ENCODE measurements at places on chromosomes 7 and 10.

- DNase-seq = no peak
Measured at GRCh38 chr10:35961501-35961900, 319.4 kb upstream of the FZD8 start.

DNA sequence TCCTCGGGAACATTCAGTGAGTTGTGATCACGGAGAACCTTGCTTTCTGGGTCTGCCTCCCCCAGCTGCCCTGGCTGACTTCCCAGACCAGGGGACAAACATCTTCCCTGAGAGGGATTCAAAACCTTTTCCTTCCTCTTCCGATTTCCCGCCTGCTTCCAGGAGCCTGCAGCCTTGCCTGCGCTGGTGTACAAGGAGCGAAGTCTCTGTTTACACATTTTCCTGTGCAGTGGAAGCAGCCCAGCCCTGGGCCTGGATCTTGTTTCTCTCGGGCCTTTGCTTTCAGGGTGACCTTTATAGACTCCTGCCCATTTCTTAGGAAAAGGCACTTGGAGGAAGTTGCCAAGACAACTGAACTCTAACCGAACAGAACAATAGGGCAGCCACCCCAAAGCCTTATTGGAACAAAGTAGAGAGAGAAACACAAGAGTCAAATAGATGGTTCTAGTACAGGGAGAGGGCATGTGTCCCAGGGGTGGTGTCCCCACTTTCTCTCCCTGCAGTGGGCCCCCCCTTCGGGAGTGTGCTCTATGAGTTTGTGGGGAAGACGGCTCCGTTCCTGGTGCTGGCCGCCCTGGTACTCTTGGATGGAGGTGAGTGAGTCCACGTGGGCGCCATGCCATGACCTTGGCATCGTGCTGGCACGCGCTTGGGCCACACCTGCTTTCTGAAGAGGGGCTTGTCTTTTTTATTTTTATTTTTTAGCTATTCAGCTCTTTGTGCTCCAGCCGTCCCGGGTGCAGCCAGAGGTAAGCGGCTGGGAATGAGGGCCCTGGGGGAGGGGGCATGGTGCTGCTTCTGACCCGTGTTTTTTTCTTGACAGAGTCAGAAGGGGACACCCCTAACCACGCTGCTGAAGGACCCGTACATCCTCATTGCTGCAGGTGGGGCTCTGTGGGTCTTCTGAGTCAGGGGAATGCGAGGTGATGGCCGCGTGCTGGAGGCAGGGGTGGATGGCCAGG is 14.1 kb downstream of the SLC18A2 start:
- no peak for DNase-seq

DNA sequence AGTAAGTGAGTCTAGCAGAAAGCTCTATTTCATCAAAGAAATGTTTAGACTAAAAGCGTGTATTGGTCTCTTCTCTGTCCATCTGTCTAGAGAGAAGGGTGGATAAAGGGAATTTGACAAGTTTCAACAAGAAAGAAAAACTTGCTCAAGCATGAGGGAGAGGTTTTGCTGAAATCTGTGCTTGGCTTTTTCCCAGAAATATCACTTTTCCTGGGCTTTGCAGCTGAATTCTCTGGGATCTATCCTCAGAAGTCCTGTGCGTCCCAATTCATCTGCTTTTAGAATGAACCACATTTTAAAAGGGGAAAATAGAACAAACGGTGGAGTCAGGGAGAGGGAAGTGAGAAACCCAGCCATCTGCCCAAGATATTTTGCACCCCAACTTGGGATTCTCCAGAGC is 59.6 kb upstream of the CELF2 start:
- no peak for DNase-seq

GRCh38 chr7:71793251-71793650 is 618.9 kb downstream of the CALN1 start:
- DNase-seq = no peak

GRCh38 chr7:7968544-7969305 is at the start of gene GLCCI1:
Gene GLCCI1, plus strand, starts transcription at chr7:7968796. Its CDS starts 555 bp downstream, at chr7:7969351.
- DNase-seq = peak; percentile 99

DNA sequence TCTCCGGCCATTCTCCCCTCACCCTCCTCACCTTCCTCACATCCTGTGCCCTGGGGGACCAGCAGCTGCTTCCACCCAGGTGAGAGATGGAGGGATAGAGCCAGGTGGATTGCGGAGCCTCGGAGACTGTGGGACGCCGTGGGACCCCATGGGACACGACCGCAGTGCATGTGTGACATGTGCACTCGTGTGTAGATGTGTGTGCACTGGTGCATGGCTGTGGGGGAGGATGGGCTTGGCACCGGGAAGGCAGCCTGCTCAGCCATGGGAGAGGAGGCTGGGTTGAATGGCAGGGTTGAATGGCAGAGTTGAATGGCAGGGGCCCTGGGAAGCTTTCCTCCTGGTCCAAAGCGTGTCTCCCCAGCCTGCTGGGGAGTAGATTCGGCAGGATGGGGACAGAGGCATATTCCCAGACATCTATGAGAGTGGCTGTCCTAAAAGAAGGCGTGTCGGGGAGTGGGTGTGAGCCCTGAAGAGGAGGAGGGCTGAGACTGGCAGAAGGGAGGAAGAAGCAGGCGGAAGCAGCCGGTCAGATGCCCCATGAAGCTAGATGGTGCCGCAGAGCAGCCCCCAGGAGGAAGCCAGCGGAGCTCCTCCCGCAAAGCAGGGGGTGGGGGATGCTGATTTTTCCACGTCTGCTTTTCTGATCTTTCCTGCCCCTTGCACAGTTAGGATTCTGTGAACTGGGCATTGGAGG is 815 bp downstream of the GIMAP8 start:
- DNase-seq = peak; percentile 41

DNA sequence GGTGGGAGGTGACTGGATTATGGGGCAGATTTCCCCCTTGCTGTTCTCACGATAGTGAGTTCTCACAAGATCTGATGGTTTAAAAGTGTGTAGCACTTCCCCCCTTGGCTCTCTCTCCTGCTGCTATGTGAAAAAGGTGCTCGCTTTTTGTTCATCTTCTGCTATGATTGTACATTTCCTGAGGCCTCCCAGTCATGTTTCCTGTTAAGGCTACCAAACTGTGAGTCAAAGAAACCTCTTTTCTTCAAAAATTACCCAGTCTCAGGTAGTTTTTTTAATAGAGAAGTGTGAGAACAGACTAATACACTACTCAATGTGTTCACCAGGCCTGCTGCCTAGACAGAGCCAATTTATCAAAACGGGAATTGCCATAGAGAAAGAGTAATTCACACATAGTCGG is 49.7 kb downstream of the SDHAF3 start:
- no peak for DNase-seq

- DNase-seq = no peak
Measured at GRCh38 chr7:124781907-124782734, 16.5 kb upstream of the GPR37 start.

- DNase-seq = no peak
Measured at GRCh38 chr7:77226357-77226839, 26.8 kb upstream of the FGL2 start.

DNA sequence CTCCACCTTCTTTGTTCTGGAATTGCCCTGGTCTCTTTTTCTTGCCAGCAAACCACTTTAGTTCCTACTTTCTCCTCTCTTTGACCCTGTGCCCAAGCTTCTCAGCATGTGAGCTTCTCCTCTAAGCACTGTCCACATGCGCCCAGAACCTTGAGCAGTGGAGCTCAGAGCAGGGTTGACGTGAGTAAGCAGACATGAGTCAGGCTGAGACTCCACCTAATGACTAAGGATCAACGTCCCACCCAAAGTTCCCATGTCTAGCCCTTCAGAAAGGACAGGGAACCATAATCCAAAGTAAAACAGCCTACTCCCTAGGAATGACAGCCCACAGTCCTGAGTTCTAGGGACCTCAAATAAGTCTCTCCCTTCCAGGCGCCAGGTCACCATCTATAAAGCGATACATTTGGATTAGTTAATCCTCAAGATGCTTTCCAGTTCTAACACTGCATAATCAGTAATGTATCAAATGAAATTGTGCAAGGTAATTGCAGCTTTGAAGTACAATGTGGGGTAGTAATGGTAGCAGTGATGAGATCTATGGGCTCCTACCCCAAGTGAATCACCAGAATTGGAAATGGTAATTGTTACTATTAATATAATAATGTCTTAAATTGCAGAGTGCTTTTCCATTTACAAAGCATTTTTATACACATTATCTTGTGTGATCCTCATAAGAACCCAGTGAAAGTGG is 44.5 kb downstream of the KCNMA1 start:
- DNase-seq = no peak

DNA sequence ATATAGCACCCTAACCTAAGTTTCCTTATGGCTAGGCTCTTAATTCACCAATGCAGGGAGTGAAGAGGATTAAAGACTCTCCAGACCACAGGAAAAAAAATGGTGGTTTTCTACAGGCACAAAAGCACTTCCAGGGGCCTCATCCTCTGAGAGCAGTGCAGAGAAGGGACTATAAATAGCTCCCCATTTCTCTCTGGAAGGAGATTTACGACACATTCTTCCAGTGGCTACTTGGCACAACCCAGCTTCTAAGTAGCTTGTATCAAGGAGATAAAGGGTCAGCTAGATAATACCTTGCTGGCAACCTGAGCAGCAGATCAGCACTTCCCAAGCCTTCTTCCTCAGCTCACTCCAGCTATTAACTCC is 73.5 kb downstream of the CRPPA start:
- DNase-seq = peak; percentile 38

- DNase-seq = no peak
Measured at GRCh38 chr10:58444321-58444720, 59.1 kb downstream of the TFAM start.

DNA sequence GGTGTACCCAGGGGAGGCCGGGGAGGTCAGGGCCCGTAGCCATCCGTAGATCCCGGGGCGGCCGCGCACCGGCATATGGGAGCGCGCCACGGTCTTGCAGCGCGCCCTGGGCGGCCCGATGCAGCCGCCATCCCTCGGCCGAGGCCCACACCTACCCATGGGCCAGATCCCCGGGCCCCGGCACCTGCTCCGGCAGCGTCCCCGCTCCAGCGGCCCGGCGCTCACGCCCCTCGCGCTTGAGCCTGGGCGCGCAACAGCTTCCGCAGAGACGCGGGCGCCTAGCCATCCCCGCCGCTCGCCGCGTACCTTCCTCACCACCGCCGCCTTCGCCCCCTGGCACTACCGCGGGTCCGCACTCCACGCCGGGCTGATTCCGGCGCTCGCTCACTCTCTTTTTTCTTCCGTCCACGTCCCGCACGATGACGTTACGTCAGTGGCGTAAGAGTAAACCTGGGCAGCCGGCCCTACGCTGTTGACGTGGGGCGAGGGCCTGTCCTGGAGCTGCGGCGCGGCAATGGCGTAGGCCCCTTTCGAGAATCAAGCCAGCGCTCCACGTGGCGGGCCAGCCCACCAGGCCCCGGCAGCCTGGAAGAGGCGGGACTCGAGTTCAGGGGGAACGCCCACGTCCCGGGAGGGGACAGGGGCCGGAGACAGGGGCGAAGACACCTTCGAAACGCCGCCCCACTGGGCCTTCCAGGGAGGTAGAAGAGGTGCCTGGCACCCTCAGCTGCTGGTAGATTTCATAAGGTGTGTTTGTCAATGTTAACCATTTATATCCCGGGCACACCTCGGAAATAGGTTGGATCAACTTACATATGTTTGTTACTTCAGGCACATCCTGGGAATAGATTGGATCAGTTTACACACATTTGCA is at the start of gene ALDH18A1:
ALDH18A1 (minus strand) TSS at position 421 of the 874 bp plus-strand sequence. CDS start 3,334 bp downstream, outside the sequence.
- peak; percentile 97 for DNase-seq

DNA sequence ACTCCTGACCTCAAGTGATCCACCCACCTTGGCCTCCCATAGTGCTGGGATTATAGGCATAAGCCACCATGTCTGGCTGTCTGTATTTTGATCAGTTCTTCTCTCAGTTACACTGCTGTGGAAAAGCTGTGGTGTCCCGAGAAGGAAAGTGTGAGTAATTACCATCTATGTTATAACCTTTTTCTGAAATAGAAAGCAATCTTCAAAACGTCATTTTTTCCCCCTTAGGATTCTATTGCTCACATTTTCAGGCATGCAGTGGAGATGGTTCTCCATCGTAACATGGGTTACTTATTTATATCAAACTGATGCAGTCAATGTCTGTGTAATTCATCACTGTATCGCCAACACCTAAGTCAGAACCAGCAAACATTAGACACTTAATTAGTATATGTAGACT is 103.5 kb upstream of the FAM3C start:
- DNase-seq = no peak

GRCh38 chr10:77925410-77925794 is 1.2 kb downstream of the DLG5 start:
- no peak for DNase-seq

DNA sequence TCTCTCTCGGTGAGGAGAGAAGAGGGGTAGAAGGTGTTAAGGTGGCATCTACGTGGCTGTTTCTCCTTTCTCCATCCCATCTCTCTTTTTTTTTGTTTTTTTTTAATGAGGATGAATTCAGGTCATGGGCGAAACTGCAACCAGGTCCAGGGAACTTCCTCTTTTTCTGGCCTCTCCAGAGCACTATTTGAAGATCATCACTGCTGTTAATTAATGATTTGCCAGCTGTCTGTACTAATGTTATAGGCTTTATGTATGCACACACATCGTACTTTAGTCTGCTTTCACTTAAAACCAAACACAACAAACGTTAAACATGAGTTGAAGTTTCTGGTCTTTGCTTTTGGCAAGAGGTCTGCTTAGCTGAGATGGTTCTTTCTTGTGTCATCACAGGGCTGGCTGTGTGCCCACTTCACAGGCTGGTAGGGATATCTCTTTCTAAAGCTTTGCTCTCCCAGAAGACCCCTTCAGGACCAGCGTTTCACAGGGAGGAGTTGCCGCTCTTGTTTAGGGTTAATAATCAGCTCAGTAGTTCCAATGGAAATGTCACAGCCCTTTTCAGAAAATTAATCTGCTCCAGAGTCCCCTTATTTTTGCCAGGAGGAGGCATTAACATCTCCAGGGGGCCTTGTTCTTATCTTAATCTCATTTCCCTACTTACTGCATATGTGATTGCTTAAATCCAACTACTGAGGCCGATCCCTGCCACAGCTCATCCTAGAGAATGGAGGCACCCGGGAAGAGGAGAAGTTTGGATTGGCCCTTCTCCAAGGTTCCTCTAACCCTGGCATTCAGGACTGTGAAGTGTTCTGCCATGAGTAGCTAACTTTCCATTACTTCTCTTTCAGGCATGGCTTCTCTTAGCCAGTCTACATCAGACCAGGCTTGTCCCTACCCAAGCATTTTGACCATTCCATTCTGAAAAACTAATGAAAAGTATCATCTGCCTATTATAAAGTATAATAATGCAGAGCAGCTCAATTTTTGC is 273.9 kb upstream of the NFE2L3 start:
- no peak for DNase-seq

- DNase-seq = peak; percentile 77
Measured at GRCh38 chr10:125158601-125159485, 1.5 kb downstream of the CTBP2 start.

DNA sequence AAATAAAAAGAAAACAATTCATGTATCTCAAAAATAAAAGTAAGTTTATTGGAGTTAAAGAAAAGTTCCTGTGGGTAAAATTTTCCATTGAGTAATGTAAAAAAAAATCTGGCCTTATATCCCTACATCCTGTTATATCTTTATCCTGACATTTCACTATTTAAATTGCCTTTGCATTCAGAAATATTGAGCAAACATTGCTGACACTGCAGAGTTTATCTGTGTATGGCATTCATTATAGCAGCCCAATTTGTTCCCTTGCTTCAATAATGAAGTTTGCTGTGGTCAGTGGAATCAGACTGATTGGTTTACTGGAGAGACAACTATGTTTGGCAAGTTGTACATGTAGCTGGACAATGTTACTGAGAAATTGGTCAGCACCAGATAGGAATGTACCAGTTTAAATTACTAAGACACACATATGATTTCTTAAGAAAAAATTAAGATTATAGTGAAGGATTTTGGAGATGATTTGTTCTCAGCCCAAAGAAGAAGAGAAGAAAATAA is 271.7 kb downstream of the ANKRD7 start:
- DNase-seq = no peak
